ENCODE measurements at places on chromosomes 16 and 17.
A peak's percentile ranks its signal among the peaks of the same experiment; 100 is the strongest.

- no peak for DNase-seq
Measured at GRCh38 chr16:72947379-72948237, 100.3 kb downstream of the ZFHX3 start.

DNA sequence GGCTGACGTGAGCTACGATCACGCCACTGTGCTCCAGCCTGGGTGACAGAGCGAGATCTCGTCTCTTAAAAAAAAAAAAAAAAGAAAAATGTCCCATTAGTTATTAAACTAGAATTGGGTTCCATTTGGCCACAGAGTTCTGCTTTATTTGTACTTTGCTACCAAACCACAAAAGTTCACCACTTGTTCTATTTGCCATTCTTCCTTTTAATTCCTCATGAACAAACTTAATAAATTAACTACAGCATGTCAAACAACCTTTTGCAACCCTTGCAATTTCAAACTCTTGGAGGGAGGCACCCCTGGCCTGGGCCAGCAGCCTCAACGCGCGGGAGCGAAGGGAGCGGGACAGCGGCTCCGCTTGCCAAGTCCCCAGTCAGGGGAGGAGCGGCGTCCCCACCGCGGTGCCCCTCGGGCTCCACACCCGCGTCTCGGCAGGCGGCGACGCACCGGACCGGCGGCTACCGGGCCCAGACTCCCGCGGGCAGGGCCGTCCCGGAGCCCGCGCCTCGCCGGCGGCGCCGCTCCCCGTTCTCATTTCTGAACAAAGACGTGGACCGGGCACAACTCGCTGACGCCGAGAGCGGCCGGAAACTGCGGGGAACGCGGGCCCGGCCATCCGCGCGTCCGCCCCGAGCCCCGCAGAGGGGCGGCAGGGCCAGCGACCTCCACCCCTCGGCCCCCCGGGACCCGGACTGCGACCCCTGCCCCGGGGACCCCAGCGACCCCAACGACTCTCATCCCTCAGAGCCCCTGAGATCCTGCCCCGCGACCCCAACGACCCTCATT, 775 bp downstream of the CYTH1 start:
- peak; percentile 81 for DNase-seq

- peak; percentile 50 for DNase-seq
Measured at GRCh38 chr17:64117981-64118979, 11.7 kb downstream of the ERN1 start.

DNA sequence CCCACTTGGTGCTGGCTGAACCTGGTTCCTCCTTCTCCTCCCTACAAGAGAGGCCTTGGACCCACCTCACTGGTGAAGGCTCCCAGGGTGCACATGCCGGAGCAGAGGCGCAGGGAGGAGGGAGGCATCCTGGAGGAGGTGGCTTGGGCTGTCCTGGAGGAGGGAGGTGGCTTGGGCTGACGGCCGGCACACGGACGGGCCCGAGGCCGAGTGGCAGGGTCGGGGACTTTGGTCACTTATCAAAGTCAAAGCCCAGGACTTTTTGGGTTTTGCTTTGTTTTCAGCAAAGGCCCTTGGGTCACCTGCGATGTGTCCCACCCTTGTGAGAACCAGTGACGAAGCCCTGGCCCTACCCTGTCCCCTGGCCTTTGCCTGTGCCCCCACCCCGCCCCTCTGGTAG, 28.5 kb downstream of the ENDOV start:
- no peak for DNase-seq

DNA sequence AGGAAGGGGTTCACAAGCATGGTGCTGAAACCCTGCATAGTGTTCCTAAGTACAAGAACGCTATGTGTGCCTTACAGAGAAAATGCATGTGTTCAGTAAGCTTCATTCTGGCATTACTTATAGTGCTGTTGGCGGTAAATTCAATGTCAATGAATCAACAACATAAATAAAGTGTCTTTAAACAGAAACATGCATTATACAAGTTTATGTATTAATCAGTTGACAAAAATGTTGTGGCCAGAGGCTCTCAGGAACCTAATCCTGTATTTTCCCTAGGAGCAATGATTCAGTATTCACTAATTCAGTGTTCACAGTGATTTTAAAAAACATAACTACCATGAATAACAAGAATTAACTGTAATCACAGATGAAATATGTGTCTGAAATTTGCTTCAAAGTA, 47.1 kb upstream of the MYOCD start:
- DNase-seq, result no peak

- no peak for DNase-seq
Measured at GRCh38 chr17:2821868-2822267, 25.6 kb downstream of the RAP1GAP2 start.

- DNase-seq, result no peak
Measured at GRCh38 chr17:42526031-42526444, 10.0 kb upstream of the NAGLU start.

GRCh38 chr16:85998868-85999729, 100.1 kb downstream of the IRF8 start:
- DNase-seq, result no peak

DNA sequence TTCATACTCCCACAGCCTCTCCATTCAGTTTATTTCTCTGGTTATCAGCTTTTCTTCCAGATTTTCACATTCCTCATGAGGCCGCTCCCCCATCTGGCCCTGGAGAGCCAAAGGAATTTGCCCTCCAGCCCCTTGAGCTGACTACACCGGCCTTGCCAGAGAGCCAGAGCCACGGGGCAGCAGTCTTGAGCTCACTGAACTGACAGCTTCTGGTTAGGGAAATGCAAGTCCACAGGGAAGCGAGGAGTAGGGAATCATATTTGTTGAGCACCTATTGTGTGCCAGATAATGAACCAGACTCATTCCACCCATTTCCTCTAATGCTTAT, 102.4 kb downstream of the ABCC12 start:
- DNase-seq, result no peak

GRCh38 chr16:79770244-79771064, 169.9 kb upstream of the MAF start:
- peak; percentile 76 for DNase-seq

GRCh38 chr16:23757937-23758619, 3.3 kb downstream of the CHP2 start:
- DNase-seq, result no peak

DNA sequence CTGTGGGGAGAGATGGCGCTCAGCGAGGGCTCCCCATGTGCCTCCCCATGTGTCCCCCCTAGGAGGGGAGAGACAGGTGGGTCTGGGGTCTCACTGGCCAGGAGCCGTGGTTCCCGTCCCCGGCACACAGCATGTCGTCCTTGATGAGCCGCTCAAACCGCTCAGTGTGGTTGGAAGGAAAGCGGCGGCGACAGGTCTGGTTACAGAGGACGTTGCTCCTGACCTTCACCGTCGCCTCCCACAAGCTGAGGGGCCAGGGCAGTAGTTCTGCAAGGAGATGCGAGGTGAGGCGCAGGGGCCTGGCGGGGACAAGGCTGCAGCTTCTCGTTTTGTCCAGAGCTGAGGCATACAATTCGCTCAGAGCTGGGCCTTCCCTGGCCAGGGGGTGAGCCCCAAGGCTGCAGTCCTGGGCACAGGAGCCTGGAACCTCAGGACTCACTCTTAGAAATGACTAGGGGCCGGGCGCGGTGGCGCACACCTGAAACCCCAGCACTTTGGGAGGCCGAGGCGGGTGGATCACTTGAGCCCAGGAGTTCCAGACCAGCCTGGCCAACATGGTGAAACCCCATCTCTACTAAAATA, 22.8 kb upstream of the UBE2I start:
- no peak for DNase-seq

DNA sequence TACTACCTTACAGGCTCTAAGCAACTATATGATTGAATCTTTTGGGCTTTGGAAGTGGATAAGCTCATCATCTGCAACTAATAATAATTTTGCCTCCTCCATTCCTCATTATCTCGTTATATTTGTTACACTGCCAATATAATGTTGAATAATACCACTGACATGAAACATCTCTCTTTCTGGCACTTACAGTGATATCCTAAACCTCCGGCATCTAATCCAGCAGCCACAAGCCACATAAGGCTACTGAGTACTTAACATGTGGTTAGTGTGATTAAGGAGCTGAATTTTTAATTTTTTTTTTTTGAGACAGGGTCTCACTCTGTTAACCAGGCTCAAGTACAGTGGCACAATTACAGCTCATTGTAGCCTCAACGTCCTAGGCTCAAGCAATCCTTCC, 9.6 kb downstream of the CDC42EP4 start:
- DNase-seq, result no peak

DNA sequence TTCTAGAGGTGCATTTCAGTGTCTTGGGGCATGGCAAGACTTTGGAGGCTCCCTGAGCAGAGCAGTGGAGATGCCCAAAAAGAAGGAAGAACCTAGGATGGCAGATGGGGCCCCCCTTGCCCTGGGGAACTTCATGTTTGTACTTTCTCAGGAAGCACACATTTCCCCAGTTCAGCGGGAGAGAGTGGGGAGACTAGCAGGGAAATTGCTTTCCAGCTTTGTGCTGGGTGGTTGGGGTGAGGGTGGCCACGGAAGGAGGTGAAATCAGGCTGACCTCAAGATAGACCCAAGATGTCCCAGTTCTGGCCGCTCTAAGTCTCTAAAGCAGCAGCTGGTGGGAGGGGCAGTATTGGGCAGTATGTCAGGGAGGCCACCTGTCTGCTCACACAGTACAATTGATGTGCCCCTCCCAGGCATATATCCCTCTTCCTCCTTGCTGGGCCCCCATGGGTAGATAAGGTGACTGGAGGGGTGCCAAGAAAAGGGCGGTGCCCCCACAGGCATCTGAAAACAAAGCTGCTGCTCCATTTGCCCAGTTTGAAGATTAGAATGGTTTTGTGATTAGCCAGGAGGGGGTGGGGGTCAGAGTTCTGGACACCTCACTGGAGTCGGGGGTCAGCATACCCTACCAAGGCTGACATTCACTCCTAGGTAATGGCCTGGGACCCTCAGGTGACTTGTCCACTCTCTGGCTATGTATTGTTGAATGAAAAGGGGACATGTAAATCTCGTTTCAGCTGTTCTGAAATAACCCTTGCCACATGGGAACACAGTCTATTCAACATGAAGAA, 17.1 kb upstream of the NAGLU start:
- no peak for DNase-seq

DNA sequence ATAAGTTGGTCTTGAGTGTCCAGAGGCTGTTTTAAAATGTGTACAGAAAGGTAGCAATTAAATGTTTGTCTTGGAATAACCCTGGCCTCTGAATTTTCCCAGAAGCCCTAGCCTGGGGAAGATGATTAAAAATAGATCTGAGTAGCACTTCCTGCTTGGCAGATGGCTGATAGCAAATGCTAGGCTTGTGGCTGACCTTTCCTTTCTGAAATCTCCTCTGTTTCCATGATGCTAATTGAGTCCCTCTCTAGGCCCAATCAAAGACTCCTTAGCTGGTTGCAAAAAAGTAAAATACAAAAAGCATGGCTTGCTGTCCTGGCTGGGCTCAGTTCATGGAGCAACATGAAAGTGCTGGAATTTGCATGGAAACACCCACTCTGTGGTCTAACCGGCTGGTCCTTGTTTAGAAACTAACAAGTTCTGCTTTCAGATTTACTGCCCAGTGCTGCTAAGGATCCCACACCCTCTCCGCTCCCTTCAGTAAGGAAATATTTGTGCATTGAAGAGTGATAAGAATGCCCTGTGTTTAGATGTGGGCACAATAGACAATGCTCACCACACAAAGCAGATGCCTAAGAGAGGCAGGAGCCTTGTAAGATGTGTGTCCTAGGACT, 40.8 kb downstream of the YPEL2 start:
- no peak for DNase-seq

- no peak for DNase-seq
Measured at GRCh38 chr17:68302666-68303065, 11.4 kb downstream of the ARSG start.

- DNase-seq, result no peak
Measured at GRCh38 chr17:79982986-79983385, 52.7 kb downstream of the TBC1D16 start.

- DNase-seq, result no peak
Measured at GRCh38 chr17:55549140-55549539, 37.9 kb upstream of the SMIM36 start.

DNA sequence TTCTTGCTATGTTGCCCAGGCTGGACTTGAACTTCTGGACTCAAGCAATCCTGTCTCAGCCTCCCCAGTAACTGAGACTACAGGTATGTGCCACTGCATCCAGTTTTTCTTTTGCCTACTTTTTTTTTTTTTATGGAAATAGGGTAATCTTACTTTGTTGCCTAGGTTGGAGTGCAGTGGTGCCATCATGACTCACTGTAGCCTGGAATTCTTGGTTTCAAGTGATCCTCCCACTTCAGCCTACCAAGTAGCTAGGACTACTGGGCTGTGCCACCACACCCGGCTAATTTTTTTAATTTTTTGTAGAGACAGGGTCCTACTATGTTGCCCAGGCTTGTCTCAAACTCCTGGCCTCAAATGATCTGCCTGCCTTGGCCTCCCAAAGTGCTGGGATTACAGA, 10.0 kb downstream of the LRRC36 start:
- DNase-seq, result no peak

DNA sequence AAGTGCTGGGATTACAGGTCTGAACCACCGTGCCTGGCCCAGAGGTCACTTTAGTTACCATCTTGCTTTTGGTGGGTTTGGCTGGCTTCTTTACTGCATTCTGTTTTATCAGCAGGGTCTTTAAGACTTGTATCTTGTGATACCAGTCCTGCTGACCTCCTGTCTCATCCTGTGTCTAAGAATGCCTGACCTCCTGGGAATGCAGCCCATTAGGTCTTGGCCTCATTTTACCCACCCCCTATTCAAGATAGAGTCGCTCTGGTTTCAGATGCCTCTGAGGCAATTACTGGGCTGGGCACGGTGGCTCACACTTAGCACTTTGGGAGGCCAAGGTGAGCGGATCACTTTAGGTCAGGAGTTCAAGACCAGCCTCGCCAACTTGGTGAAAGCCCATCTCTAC, 63.8 kb downstream of the MFSD11 start:
- no peak for DNase-seq

GRCh38 chr16:19162085-19162484, 6.0 kb upstream of the SYT17 start:
- no peak for DNase-seq

- no peak for DNase-seq
Measured at GRCh38 chr17:57697891-57698711, 47.0 kb downstream of the CCDC182 start.

DNA sequence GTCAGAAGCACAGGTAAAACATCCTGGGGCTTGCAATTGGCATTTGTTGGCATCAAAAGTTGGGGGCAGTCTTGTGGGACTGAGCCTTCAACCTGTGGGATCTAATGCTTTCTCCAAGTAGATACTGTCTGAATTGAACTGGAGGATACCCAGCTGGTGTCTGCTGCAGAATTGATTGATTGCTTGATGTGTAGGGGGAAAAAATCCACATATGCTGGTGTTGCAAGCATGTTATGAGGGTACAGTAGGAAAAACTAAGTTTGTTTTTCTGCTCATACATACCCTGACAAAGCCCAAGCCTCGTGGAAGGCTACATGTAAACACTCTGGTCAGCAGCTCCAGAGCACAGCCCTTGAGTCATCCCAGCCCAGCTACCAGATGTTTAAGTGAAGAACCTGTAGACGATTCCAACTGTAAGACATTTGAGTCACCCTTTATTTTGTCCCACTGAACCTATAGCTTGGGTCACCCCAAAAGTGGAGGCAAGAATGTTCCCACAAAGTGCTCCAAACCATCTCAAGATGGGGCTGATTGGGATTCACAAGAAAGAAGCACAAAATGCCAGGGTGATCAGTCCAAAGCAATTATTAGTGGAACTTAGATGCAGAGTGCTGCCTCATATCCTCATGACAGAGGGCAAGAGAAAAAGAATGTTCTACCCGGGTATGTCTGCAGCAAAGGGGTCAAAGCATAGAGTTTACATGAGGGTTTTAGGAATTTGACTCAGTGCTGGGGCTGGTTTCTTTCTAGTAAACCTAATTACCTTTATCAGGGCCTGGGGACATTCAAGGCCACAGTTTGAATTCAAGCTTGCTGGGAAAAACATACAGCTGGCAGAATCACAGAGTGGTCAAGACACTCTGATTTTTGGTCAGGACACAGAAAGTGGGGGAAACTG, 9.6 kb upstream of the APPBP2 start:
- no peak for DNase-seq
